ENCODE measurements at places on chromosomes 11 and 22.

GRCh38 chr11:16001044-16001568, 355.2 kb downstream of the SOX6 start:
- no peak for DNase-seq

GRCh38 chr11:64690235-64690634, 32.8 kb downstream of the NRXN2 start:
- no peak for DNase-seq

GRCh38 chr11:9203691-9204311, 61.3 kb downstream of the DENND5A start:
- DNase-seq, result no peak

GRCh38 chr11:122743949-122744348, 88.4 kb downstream of the UBASH3B start:
- no peak for DNase-seq

GRCh38 chr11:23590596-23591308, 730.5 kb upstream of the CCDC179 start:
- DNase-seq, result no peak

DNA sequence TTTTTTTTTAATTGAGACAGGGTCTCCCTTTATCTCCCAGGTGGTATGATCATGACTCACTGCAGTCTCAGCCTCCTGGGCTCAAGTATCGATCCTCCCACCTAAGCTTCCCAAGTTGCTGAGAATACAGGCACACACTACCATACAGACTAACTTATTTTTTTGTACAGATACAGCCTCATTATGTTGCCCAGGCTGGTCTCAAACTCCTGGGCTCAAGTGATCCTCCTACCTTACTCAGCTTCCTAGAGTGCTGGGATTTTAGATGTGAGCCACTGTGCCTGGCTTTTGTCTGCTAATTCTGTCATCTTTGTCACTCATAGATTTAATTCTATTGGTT, 43.5 kb downstream of the CBL start:
- DNase-seq, result no peak

DNA sequence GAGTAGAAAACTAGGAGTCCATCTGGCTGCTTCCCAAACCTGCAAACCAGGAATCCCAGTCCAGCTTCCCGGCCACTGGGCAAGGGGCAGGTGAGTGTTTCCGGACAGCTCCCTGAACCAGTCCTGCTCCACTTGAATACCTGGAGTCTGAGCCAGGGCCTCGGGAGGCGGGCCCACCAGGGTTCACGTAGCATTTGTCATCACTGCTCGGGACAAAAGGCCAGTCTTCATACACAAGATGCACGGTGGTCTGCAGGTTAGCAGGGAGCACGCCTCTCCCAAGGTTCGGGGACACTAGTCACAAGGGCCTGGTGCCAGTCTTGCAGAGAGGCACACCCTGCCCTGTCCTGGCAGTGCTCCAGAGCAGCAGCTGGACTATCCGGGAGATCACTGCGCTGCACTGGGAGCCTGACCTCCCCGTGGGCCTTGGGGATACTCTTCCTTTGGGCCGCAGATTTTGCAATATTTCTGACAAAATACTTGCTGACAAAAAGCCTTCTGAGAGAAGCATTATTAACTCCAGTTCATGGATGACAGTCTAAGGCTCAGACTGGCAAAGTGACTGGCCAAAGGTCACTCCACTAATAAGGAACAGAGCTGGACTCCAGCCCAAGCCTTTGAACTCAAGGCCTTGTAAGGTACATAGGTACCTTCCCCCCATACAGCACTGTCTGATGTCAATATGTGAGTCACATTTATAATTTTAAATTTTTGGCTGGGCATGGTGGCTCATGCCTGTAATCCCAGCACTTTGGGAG, 25.1 kb downstream of the CD6 start:
- DNase-seq, result no peak

GRCh38 chr11:114142707-114143106, 83.2 kb downstream of the ZBTB16 start:
- no peak for DNase-seq

- peak; percentile 82 for DNase-seq
Observed at GRCh38 chr11:111081021-111081511, 164.5 kb upstream of the POU2AF2 start.

- no peak for DNase-seq
Observed at GRCh38 chr11:120704256-120704750, 192.8 kb downstream of the GRIK4 start.

DNA sequence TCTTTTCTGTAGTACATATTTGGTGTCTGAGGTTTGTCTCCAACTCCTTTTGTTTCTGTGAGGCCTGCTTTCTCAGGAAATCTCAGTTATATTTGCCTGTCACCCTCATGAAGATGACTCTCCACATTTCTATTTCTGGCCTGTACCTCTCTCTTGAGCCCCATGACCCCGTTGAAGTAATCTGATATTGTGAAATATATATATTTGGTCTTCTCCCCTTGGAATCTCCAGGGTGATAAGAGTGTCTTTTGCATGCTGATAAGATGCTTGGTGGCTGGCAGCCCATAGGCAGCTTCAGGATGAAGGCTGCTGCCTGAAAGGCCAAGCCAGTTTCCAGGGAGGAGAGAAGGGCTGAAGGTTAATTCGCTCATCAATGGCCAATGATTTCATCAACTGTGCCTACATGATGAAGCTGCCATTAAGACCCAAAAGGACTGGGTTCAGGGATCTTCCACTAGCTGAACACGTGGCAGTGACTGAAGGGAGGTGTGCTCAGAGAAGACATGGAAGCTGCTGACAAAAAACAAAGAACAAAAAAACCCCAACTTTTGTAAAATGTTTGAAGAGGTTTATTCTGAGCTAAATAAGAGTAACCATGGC, 67.4 kb downstream of the MICAL2 start:
- peak; percentile 25 for DNase-seq

DNA sequence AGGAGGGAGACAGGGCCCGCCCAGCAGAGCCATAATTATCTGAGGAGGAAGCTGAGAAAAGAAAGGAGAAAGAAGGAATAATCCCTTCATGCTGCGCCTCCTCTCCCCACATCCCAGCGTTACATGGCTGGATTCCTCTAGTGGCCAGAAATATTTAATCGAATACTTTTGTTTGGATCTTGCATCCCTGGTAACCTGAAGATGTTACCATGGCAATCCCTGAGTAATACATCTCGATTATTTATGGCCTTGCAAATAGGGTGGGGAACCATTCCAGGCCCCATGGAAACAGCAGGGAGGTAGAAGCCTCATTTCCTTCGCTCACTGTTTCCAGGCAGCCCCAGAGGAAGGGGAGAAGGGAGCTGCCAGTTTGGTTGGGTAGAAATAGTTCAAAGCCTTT, 357.7 kb downstream of the BUD13 start:
- DNase-seq, result no peak

- DNase-seq, result no peak
Observed at GRCh38 chr22:34599567-34599966, 466.4 kb upstream of the ISX start.

DNA sequence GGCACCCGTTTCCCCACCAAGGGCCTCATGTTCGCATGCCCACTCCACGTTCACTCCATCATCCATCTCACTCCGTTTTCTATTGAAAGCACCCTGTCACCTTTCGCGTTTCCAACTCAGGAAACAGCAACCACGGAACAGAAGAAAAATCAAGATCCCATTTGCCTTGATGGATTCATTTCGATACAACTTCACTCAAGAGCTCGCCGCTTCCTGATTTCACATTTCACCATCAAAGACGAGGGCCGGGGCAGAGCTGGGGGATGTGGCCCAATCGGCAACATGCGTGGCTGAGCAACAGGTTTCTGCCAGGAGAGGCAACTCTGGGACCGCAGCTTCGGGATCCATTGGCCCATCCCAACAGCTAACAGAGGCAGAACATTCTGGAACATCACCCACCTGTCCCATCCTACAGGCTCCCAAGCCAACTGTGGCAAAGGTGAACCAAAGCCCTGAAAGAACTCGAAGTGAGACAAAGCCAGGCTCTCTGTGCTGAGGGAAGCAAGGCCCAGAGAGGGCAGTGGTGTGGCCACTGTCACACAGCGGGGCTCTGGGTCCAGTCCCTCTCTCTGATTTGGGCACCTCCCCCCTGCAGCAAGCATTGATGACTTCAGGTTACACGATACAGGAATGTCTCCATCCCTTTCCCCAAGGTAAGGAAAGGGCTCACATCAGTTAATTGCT, 36.2 kb upstream of the CD5 start:
- no peak for DNase-seq

GRCh38 chr11:125358254-125358840, 137.7 kb downstream of the FEZ1 start:
- DNase-seq, result peak; percentile 53

- DNase-seq, result no peak
Observed at GRCh38 chr11:115349335-115350017, 154.7 kb downstream of the CADM1 start.

- peak; percentile 41 for DNase-seq
Observed at GRCh38 chr22:38270091-38270992, 2.5 kb downstream of the TMEM184B start.

DNA sequence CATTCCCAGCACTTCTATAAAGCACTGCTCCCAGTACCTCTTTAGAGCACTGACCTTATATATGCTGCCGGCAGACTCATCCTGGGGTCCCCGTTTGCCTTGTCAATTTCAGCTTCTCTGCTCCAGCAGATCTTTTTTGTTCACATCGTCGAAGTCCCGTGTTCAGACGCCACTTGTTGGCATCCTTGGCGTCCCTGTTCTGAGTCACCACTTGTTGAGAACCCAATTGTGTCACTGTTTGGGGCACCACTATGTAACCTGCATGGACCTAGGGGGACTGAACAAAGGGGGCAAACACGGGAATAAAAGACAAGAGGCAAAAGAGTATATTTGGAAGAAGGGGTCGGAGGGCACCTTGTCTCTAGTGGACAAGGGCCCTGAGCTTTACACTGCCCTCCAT, 25.5 kb downstream of the OR10A6 start:
- DNase-seq, result no peak

DNA sequence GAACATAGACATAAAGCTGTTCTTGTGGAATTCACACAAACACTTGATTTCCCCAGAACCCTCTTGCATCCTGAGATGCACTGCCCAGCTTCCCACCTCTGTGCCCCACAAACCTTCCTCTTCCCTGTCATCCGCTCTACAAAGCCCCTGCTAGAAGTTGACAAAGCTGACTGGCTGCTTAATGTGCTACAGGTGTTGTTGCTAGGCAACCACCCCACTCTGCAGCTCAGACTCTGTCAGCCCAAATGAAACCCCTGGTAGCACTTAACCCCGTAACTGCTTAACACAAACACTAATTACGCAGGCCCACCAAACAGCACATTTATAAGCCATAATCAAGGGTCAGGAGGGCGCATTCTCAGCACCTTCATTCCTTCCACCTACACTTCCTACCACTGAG, 172.0 kb upstream of the CADM1 start:
- peak; percentile 13 for DNase-seq

DNA sequence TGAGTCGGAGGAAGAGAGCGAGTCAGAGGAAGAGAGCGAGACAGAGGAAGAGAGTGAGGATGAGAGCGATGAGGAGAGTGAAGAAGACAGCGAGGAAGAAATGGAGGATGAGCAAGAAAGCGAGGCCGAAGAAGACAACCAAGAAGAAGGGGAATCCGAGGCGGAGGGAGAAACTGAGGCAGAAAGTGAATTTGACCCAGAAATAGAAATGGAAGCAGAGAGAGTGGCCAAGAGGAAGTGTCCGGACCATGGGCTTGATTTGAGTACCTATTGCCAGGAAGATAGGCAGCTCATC, 780 bp downstream of the TRIM44 start:
- no peak for DNase-seq

- no peak for DNase-seq
Observed at GRCh38 chr22:40659166-40659565, 20.1 kb upstream of the MCHR1 start.

- no peak for DNase-seq
Observed at GRCh38 chr11:94638301-94638901, 71.2 kb downstream of the PIWIL4 start.

DNA sequence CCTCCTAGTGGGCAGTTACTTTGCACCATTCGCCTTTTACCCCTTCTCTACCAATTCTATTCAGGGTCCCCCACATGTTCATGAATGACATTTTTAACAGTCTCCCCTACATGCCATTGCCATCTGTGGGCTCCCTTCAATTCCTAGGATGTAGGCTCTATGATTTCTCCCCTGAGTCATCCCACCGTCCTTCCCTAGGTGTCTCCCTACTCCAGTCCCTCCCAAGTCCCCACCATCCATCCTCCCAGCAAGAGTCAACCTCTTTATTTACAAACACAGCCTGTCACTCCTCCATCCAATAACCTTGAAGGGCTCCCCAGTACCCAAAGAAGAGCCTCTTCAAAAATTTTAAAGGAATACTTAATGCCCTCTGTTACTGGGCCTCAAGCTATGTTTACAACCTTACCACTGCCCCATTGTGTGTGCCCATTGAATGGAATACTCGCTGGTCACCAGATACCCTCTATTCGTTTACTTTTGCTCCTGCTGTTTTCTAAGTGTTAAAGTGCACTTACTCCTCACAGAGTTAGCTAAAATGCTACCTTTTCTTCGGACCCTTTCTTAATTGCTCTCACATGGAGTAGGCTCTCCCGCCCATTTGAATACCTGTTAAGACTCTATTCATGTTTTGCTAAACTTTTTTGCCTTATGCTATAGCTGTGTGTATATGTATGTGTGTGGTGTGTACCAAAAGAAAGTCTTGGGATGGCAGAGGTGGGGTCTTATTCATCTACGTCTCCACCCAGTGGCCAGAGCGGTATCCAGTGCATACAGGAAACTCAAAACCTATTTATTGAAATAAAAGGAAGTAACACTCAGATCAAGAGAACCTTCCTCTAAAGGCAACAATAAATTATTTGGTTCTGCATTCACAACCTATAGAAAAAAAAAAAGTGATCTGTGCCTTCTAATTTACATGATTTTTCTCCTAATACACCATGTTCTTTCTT, 235.8 kb upstream of the CCDC90B start:
- DNase-seq, result peak; percentile 33

DNA sequence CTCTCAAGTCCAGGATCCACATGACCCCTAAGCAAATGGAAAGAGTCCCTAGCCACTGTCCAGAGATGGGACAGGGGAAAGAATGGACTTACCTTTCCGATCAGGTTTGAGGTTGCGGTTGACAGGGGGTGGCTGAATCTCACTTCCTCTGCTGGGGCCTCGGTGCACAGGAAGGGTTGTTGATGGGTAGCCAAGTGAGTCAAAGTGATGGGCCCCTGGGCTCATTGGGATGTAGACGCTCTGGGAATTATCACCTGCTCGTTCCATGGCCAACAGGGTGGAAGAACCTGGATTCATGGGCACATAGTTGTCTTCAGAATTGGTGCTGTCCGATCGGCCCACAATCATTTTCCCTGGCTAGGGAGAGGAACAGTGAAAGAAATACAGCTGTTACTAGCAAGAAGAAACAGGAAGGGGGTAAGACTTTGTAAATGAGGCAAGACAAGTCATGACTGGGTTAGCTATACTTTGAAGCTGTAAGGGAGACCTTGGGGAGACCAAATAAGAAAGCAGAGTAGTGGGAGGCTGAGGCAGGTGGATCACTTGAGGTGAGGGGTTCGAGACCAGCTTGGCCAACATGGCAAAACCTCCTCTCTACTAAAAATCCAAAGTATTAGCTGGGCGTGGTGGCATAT, 34.7 kb downstream of the USP35 start:
- DNase-seq, result no peak

- no peak for DNase-seq
Observed at GRCh38 chr11:119829402-119829801, 100.4 kb upstream of the NECTIN1 start.
